ENCODE measurements at places on chromosomes 4 and X. TPM values are rescaled to one million over a fixed set of nuclear protein-coding genes. Genes with fewer than 3 reads are reported as not detected.

The FDCSP gene
- total RNA-seq: not detected

The MAP9 gene
- 9.4 TPM for total RNA-seq

The PNMA6F gene
- total RNA-seq: not detected

The SHROOM2 gene
- 4.6 TPM for total RNA-seq

The ARHGEF6 gene
- 0.72 TPM for total RNA-seq

The LANCL3 gene
- total RNA-seq: 0.21 TPM

The PRR32 gene
- total RNA-seq: not detected

The ZMAT1 gene
- 0.24 TPM for total RNA-seq

The PIN4 gene
- 7.0 TPM for total RNA-seq

The INTS12 gene
- total RNA-seq: 16.9 TPM

The ATP2B3 gene
- total RNA-seq: not detected

The PLXNB3 gene
- 6.3 TPM for total RNA-seq

The SH3D19 gene
- 26.0 TPM for total RNA-seq

The MED14 gene
- 12.8 TPM for total RNA-seq

The PLS3 gene
- 243 TPM for total RNA-seq

The L1CAM gene
- total RNA-seq: 0.85 TPM

The P2RY8 gene
- total RNA-seq: not detected

The SPARCL1 gene
- total RNA-seq: 0.72 TPM

The H2BW2 gene
- total RNA-seq: not detected

The RADX gene
- total RNA-seq: 1.9 TPM

The STBD1 gene
- 16.9 TPM for total RNA-seq

The EMD gene
- total RNA-seq: 17.3 TPM

The NPNT gene
- 1.1 TPM for total RNA-seq

The PRSS12 gene
- total RNA-seq: 11.8 TPM

The HMGB3 gene
- 24.6 TPM for total RNA-seq

The USP51 gene
- total RNA-seq: 0.24 TPM

The CENPVL2 gene
- not detected for total RNA-seq

The ANK2 gene
- total RNA-seq: 5.8 TPM

The DOK7 gene
- 5.5 TPM for total RNA-seq

The KIAA1210 gene
- total RNA-seq: not detected

The CDX4 gene
- total RNA-seq: not detected

The CLGN gene
- 95.7 TPM for total RNA-seq

The RPL9 gene
- total RNA-seq: 3,787 TPM

The DKK2 gene
- under 0.01 TPM for total RNA-seq

The GYPE gene
- not detected for total RNA-seq

The ALPK1 gene
- total RNA-seq: 9.2 TPM

The CHIC1 gene
- 3.4 TPM for total RNA-seq

The ATP6AP2 gene
- 82.4 TPM for total RNA-seq

Data from tracheal epithelial cell (primary cell).